Fibroblast of skin of right quadriceps (primary cell): ENCODE measurements at places on chromosomes 16 and 17.

DNA sequence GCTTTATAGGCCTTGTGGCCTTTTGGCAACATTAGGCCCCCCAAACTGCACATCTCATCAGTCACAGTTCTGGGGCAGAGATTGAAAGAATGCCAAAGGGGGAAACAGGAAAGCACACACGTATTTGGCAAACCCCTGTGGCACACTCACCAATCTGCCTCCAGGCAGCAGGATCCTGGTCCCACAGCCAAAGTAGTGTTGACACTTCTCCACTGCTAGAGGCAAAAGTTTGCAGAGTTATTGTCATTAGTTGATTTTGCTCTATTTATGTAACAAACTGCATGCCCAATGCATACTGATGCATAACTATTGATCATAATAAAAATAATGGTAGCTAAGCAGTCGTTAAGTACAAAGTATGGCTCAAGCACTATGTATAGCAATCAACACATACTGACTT is 45.1 kb downstream of the CCT6B start:
- no peak for DNase-seq

GRCh38 chr16:68072038-68072695 is 13.0 kb upstream of the NFATC3 start:
- peak; percentile 24 for DNase-seq

DNA sequence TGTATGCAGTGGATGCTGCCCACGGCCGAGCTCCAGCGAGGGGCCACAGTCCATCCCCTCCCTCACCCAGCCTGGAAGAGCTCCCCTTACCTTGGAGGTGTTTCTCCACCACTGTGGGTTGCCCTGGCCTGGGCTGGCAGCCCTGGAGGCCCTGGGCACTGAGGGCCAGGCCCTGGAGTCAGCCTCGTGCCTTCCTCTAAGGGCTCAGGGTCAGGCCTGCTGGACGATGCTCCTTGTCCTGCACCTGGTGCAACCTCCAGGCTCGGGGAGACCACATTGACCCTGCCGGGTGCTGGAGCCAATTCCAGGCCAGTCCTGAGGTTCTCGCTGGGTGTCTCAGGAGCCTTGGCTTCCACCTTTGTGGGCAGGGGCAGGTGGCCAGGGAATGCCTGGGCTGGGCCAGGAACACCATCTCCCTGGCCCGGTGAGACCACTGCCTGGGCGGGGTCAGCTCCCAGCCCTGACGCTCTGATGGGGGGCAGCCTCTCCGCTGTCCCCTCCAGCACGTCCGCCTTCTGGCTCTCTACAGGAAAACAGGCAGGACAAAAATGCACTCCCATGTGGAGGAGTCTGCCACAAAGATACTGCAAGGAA is 10.4 kb downstream of the MYLK3 start:
- no peak for DNase-seq

GRCh38 chr16:739560-740458 is 988 bp downstream of the CIAO3 start:
- no peak for DNase-seq

GRCh38 chr17:40490289-40490853 is 11.1 kb downstream of the TNS4 start:
- DNase-seq: peak; percentile 80

GRCh38 chr16:79914961-79915720 is 314.6 kb upstream of the MAF start:
- no peak for DNase-seq

DNA sequence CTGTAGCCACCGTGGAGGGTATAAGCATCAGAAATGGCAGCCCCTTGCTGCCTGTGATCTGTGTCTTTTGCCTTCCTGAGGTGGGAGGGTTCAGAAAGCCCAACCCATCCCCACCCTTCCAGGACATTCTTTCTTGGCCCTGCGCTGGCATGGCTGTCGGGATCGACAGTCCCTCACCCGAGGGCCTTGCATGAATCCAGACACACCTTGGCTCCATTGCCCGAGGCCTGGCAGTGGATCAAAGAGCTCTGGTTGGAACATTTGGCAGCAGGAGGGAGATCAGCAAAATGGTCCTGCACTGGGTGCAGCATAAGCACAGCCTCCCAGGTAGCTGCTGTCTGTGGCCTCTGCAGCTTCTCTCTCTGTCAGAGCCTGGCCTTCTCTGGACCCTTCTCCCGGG is 246.6 kb upstream of the MAF start:
- DNase-seq: no peak

DNA sequence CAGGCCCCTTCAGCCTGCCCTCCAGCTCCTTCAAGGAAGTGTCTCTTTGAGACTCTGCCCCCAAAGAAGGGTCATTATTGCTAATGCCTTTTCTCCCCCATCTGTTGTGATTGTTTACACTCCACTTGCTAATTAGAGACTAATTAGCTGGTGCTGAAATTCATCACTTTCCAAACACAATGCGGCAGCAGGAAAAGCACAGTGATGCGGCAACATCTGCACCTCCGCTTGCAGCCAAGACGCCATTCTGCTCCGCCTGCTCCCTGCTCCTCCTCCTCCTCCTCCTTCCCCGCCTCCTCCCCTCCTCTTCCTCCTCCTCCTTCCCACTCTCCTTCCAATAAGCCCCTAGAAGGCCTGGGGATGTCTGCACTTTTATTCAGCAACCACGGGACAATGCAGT is 110.5 kb downstream of the SDK2 start:
- DNase-seq: no peak

DNA sequence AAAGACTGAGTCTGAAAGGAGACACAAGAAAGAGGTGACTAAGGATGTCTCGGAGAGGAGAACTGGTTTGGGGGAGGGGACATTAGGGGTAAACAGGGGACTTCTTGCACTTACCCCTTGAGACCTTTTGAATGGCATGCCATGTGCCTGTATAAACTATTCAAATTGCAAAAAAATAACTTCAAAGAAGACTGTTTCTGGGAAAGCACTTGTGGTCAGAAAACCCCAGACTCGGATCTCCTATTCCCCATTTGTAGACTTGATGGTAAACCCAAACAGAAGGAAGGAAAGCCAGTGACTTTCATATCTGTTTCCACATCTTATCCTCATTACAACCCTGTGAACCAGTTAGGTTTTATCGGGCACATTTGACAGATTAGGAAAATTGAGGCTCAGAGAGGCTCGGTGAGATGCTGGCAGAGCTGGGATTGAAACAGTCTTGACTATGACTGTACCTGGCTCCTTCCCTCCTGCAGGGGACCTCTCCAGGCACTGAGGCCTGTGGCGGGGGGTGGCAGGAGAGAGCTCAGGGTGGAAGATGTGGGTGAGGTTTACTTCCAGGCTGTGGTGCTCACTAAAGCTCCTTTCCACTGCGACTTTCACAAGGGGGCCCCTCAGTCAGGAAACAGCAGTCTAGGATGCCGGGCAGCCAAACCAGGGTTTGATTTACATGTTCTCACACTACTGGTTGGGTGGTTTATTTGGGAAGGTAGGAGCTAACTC is 30.5 kb upstream of the PLCG2 start:
- DNase-seq: no peak

- DNase-seq: peak; percentile 66
Observed at GRCh38 chr16:84854759-84855158, 35.0 kb downstream of the CRISPLD2 start.

DNA sequence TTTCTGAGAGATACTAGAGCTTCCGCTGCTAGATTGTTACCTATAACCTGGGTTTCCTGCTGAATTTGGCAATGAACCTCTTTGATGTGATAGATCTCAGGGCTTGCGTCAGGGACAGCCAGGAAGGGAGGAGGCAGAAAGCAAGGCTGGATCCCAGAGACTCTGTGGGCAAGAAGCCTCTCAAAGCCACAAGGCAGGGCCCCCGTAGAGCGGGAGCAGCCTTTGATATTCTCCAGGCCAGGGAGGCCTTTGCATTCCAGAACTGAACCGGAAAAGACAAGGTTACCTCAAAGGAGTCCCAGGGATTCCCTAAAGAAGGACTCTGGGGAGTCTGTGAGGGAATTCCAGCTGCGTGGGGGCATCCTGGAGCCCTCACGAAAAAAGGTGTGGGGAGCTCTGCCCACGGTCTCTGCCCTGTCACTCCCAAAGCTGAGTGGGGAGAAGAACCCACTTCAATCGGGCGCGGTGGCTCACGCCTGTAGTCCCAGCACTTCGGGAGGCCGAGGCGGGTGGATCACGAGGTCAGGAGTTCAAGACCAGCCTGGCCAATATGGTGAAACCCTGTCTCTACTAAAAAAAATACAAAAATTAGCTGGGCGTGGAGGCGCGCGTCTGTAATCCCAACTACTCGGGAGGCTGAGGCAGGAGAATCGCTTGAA is 14.3 kb upstream of the SCIMP start:
- no peak for DNase-seq

DNA sequence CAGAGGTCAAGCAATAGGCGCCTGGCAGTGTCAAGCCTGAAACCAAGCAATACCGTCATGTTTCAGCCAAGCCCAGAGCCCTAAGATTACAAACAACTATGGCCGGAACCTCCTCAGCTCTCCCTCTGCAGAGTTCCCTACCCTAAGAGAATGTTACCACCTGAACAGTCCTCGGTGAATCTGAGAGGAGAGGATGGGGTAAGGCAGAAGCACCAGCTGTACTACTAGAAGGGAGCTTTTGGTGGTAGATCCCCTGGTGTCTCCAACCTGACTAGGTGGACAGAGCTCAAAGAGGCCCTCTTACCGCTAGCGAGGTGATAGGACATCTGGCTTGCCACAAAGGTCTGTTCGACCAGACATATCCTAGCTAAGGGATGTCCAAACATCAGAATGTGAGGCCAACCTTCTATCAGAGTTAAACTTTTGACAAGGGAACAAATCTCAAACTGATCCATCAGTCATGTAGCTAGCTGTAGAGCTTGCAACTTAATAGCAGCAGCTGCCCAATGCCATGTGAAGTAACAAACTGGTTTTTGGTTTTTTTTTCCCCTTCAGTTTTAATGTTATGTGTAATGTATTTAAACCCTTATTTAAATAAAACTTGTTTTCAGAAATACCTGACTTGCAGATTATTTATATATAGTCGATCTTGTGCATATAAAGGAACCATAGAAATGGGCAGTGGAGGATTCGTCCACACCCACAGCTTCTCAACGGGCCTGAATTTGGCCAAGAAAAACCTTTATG is 2.5 kb downstream of the EIF1 start:
- DNase-seq: no peak

- DNase-seq: no peak
Observed at GRCh38 chr17:80413771-80414507, 1.0 kb upstream of the ENDOV start.

DNA sequence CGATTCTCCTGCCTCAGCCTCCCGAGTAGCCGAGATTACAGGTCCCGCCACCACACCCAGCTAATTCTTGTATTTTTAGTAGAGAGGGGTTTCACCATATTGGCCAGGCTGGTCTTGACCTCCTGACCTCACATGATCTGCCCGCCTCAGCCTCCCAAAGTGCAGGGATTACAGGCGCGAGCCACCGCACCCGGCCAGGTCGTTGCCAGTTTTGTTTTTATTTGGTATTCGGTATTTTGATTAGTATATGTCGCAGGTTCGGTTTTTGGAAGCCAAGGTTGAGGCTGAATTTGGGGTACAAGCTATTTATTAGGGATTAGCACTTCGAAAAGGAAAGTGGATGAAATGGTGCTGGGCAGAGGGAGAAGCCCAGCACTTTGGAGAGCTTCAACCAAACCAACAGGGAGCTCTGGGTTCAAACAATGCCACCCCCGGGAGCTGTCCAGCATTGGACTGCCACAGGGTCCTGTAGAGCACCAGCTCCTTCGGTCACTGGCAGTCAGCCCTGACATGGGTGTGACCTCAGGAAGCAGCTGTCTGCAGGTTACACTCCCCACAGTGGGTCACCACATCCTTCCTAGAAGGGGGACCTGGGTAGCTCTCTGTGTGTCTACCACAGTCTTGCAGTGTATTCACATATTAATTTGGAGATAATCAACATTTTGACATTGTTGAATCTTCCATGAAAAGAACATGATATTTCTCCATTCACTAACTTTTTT is 1.5 kb upstream of the CLEC10A start:
- DNase-seq: no peak

GRCh38 chr16:50842589-50842988 is 100.7 kb downstream of the CYLD start:
- DNase-seq: no peak

DNA sequence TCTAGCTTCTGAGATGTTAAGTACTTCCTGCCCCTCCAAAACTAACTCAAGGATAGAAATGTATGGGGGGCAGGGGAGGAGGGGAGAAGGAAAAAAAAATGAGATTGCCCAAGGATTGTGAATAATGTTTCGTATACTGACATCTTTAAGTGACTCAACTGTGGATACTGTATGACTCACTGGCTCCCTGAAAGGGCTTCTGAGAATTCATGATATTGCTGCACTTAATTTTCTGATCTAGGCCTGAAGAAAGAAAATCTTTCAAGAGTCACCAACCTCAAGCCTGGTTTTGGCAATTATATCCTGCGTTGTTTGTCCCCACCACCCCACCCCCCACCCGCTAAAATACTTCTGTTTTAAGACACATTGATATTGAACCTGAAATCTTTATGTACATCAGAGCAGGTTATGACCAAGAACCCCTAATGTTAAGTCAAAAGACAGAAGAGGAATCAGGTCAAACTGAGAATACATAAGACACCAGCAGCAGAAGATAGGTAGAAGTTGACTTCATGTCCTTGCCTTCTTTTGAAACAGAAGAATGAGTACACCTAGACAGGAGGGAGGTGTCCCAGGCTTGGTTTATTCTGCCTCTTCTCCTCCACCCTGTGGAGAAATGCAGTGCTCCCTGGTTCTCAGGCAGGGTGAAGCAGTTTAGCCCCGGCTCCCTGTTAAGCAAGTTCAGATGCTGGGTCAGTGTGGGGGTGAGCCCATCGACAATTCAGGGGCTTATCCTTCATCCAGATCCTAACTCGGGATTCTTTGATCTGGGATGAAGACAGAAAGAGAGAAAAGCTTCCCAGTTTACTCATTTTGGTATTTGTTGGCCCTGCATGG is 3.3 kb upstream of the FBXL20 start:
- DNase-seq: peak; percentile 94

GRCh38 chr16:58098207-58099096 is 30.7 kb downstream of the CFAP20 start:
- peak; percentile 20 for DNase-seq

GRCh38 chr17:58335779-58336455 is 7.3 kb upstream of the TSPOAP1 start:
- DNase-seq: no peak

DNA sequence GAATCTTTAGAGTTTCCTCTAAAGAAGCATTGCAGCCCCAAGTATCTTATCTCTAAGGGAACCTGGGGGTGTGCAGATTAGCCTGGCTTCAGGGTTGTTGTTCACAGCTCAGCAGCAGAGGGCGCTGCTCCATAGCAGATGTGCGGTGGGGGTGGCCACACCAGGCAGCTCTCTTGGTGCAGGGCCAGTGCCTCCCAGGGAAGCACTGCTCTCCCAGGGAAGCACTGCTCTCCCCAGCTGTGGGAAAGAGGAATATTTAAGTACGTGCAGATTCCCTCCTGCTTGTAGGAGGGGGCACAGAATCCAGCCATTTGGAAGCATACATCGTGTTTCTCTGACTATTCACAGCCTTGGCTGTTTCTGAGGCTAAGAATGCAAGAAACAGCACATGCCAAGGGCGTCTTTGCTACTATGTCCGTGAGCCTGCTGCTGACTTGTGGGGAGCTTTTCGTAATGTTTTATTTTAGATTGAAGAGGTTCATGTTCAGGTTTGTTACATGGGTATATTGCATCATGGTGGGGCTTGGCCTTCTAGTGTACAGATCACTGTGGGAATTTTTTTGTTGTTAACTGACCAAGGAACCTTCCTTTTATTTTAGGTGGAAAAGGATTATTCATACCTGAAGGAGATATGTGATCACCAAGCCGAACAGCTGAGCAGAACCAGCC is 217.8 kb downstream of the SPECC1 start:
- DNase-seq: peak; percentile 78
